ENCODE measurements at places on chromosomes 3 and 15. TPM values are rescaled to one million over a fixed set of nuclear protein-coding genes. Genes with fewer than 3 reads are reported as not detected.

DNA sequence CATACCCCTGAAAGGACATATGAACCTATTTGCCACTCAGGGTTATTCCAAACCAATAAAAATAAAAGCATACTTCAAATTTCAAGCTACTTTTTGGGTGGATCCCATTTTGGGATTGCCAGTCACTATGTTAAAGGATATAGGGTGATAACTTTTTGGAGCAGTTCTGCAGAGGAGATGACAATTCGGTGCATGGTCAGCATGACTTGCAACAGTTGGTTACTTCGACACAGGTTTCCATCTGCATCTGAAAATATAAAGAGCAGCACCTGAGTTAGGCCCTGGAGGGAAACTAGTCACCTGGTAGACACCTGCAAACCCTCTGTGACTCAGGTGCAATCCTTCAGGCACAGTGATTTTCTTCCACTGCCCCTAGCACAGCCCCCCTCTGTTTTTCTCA, 38.5 kb downstream of the RASGRP1 start:
- no peak overlapping the region for H3K4me3 ChIP-seq
- no peaks in the 10 kb centered on the region for H3K4me1 ChIP-seq
- DNase-seq = no peak

- H3K4me1 ChIP-seq = no peaks in the 10 kb centered on the region
- no peak overlapping the region for H3K4me3 ChIP-seq
- DNase-seq = no peak
- no peaks in the 10 kb centered on the region for H3K36me3 ChIP-seq
These were observed 52.8 kb upstream of the FAM98B start for GRCh38 chr15:38401106-38401505.

The SLC27A2 gene
- 2.1 TPM for polyA plus RNA-seq

The DIS3L gene
- 8.9 TPM for polyA plus RNA-seq

The DPPA2 gene
- polyA plus RNA-seq = 18.9 TPM

The AMIGO3 gene
- 3.5 TPM for polyA plus RNA-seq

Data from GM23338 (cell line).